Brain (organoid and tissue), 16 donors: ENCODE measurements at places on chromosomes 3 and 15. TPM values are rescaled to one million over a fixed set of nuclear protein-coding genes. Genes with fewer than 3 reads are reported as not detected.

DNA sequence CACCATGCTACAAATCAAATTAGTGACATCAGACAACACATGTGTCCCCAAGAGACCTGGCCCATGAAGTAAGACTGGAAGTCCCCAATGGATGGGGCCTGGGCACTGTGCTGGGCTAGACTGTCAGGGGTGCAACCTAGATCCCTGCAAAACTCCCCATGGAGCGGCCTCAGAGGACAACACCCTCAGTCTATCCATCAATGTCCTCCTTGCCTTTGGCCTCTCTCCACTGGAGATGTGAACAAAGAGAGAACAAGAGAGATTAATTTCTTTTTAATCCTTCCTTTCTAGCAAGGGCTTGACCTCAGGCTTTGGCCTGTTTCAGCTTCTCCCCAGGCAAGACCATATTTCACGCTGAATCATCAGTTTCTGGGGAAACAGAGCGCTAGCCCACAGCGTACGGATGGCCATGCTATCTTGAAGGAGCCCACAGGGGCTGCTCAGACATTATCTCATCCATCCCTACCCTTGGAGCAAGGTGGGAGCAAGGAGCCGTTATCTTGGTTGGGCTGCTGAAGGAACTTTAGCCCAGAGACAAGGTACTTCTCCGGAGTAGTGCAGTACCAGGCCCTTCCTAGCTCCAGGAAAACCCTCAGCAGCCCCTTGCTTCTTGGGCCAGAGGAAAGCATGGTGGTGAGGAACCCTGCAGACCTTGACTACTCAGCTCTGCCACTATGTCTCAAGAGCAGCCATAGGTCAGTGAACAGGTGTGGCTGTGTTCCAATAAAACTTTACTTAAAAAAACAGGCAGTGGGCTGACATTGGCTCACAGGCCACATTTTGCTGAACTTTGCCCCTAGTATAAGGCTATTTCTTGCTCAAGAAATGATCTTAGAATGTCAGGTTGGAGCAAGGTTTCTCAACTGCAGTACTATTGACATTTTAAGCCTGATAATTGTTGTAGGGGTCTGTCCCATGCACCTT lies 72.7 kb upstream of the WNT5A start:
- DNase-seq, result no peak

- DNase-seq, result no peak
Measured at GRCh38 chr3:142251951-142252350, 26.6 kb upstream of the GK5 start.

DNA sequence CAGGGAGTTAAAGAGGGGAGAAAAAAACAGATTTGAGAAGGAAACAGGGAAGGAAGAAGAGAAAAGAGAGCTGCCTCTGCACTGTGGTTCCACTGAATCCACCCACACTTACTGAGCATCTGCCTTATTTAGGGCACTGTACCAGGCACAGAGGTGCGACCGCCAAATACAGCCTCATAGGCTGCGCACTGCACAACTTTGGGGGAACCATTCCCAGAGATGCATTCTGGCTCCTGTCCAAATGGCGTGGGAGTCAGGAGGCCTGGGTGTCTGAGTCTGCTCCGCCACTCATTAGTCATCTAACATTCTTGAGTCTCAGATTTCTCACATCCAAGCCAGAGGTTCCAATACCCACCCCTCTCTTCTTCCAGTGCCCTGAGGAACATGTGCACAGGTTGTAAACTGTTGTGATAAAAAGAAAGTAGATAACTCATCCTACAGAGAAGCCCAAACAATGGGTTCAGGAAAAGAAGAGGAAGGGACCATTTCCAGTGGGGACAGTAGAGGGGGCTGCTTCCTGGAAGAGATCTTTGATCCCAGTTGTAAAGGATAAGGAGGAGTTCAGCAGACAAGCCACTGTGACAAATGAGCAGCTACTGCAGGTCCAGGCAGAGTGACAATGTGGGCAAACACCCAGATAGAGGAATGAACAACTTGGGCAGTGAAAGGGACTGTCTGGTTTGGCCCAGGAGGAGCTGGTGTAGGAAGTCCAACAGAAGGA lies 254.6 kb downstream of the UACA start:
- DNase-seq, result no peak

- DNase-seq, result no peak
Measured at GRCh38 chr3:46293035-46293724, 50.9 kb downstream of the CCR3 start.

- DNase-seq, result peak; percentile 34
Measured at GRCh38 chr3:97959872-97960271, 12.4 kb downstream of the RIOX2 start.

GRCh38 chr3:146093896-146094295 lies 67.1 kb downstream of the PLOD2 start:
- no peak for DNase-seq

GRCh38 chr3:52518723-52519444 lies 14.8 kb downstream of the NT5DC2 start:
- peak; percentile 33 for DNase-seq

- peak; percentile 43 for DNase-seq
Measured at GRCh38 chr3:123344907-123345594, 103.8 kb downstream of the ADCY5 start.

GRCh38 chr3:103388214-103388613 lies 953.4 kb downstream of the ZPLD1 start:
- no peak for DNase-seq

DNA sequence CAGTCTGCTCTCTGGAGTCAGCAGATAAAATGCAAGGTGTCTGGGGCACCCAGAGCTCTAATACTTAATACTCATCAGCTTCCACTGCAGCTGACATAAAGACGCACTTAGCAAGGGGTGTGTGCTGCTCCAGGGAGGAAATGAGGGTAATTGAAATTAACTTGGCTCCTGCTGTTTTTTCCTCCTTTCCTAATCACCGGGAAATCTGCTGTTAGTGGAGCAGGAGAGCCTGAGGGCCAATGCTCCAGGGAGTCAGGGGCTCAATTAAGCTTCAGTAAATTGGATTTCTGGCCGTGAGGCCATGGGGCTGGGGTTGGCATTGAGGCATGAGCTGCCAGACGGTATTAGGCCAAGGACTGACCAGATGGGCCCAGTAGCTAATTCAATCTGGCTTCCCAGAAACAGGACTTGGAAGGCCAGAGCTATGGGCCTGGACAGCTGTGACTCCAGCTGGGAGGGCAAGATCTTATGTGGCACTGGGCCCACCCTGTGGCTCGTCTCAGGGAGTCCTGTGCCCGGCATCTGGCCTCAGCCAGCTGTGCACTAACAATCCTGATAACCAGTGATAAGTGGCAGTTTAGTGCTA lies 30.7 kb upstream of the CHRNB4 start:
- DNase-seq, result peak; percentile 93

- DNase-seq, result no peak
Measured at GRCh38 chr3:69212411-69213160, 90.2 kb upstream of the LMOD3 start.

GRCh38 chr15:64865998-64866520 lies 24.3 kb downstream of the PLEKHO2 start:
- DNase-seq, result no peak

- DNase-seq, result no peak
Measured at GRCh38 chr15:96497951-96498350, 167.5 kb downstream of the NR2F2 start.

GRCh38 chr15:99279290-99279689 lies 28.0 kb downstream of the LRRC28 start:
- no peak for DNase-seq

DNA sequence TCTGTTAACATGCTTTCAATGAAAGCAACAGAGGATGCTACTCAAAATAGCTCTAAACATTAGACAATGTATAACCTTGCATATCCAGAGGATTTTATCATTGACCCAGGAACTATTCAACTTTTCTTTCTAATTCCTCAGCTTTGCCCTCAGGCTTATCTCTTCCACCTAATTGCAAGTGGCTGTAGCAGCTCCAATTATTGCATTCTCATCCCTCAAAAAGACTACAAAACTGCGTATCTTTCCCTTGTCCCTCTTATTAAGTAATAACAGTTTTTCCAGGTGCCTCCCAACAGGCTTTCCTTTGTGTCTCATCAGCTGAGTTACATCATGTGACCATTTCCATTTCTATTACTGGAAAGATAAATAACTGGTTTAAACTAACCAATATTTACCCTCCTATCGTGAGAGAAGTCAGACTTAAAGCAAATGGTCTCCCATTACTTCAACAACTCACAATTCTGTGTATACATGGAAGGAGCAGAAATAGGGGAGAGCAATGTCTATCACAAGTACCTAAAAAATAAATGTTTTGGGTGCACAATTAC lies 78.0 kb upstream of the MBNL1 start:
- DNase-seq, result no peak

- no peak for DNase-seq
Measured at GRCh38 chr3:152496286-152496685, 227.6 kb downstream of the MBNL1 start.

- DNase-seq, result no peak
Measured at GRCh38 chr3:60448696-60449095, 802.6 kb downstream of the FHIT start.

- DNase-seq, result no peak
Measured at GRCh38 chr3:190443257-190443656, 6.4 kb downstream of the TMEM207 start.

GRCh38 chr3:38617137-38617536 lies 32.4 kb downstream of the SCN5A start:
- no peak for DNase-seq

DNA sequence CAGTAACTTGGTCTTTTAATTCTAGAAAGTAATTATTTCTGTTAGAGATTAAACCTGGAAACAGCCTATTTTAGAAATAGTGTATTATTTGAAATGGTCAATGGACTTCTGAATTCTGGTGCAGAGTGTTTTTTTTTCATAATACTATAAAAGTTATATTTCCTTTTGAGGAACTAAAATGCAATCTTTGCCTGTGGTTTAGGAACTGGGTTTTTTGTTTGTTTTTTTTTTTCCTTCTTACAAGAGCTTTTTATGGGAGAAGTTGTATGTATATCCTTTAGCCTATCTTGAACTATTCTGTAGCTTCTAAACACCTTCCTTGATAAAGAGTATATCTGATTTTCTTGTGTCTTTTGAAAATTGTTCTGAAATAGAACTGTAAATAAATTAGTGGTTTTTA lies 88.3 kb downstream of the ARIH1 start:
- DNase-seq, result no peak

GRCh38 chr3:159208050-159208449 lies 406.2 kb downstream of the MFSD1 start:
- DNase-seq, result no peak

DNA sequence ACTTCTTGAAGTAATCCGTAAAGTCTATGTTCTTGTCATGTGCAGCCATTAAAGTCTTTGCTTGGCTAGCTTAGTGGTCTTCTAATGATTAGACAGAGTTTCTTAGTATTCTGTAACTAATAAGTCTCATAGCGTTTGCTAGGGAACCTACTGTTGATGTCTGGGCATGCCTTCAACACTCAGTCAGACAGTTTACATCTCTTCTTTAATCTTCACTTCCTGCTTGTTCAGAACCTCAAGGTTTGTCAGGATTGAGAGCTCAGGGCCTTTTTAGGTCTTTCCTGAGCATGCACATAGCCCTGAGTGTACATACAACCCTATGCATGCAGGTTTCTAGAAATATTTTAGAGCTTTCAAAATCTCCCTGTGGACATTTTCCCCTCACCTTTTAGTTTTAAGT lies 426.3 kb downstream of the AGBL1 start:
- DNase-seq, result no peak

GRCh38 chr15:31308185-31308639 lies 18.4 kb upstream of the KLF13 start:
- no peak for DNase-seq

DNA sequence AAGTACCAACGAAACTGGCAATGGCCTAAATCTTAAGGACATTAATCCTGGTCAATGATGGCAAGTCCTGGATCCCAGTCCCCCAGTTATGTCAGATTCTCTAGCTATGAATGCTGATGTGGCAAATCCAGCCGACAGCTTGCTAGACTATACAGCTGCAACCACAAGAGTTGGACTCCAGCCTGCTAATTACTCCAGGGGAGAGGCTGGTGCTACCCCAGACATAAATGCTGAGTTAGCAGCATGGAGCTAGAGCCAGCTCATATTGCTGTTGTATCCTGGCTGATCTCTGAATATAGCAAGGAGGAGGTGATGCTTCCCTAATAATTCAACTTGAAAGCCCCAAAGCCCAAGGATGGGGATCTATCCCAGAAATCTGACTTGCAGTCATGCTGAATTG lies 207.1 kb downstream of the LRRN1 start:
- DNase-seq, result no peak

DNA sequence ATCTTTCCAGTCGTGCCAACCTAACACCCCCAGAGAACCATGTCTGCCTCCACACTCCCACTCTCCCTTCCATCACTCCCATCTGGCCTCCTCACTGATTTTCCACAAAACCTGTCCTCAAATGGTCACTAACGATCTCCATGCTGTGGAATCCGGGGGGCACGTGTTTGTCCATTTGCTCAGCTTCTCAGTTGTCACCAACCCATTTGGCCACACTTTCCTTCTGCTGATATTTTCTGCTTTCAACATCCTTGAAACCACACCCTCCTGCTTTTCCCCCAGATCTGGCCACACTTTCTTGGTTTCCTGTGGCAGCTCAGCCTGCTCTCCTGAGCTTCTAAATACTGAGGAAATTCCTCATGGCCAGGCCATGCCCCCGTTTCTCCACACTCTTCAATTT lies 257.2 kb upstream of the NSMCE3 start:
- no peak for DNase-seq

DNA sequence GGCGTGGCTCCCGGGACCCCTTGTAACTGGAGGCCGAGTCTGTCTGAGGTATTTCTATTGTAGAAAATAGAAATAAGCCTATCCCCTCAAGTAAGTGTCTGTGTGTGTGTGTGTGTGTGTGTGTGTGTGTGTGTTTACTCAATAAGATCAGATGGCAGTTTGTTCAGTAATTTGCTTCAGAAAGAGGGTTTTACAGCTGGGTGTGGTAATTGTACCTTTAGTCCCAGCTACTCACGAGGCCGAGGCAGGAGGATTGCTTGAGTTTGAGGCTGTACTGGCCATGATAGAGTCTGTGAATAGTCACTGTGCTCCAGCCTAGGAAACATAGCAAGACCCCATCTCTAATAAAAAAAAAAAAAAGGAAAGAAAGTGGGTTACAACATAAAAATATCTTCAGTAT lies 8.7 kb downstream of the SPINT1 start:
- no peak for DNase-seq

ASB14 gene
- polyA plus RNA-seq, result not detected

ROBO2 gene
- 3.8 TPM for polyA plus RNA-seq

ATR gene
- 3.4 TPM for polyA plus RNA-seq

CHRD gene
- polyA plus RNA-seq, result 3.9 TPM

TMEM266 gene
- 1.3 TPM for polyA plus RNA-seq

PLXNA1 gene
- 22.2 TPM for polyA plus RNA-seq

FBXL22 gene
- 1.5 TPM for polyA plus RNA-seq

FGF12 gene
- polyA plus RNA-seq, result 12.7 TPM

INSYN1 gene
- 25.6 TPM for polyA plus RNA-seq

DAZL gene
- polyA plus RNA-seq, result not detected

RPL15 gene
- 2,473 TPM for polyA plus RNA-seq

ALG1L2 gene
- polyA plus RNA-seq, result not detected

FANCD2OS gene
- not detected for polyA plus RNA-seq

LMAN1L gene
- polyA plus RNA-seq, result not detected

GALNT15 gene
- polyA plus RNA-seq, result 23.6 TPM

CACNA1D gene
- polyA plus RNA-seq, result 2.8 TPM

CCRL2 gene
- 0.53 TPM for polyA plus RNA-seq

FBXW12 gene
- not detected for polyA plus RNA-seq

GOLGA8T gene
- polyA plus RNA-seq, result not detected
